ENCODE measurements at places on chromosomes 6 and 20.

DNA sequence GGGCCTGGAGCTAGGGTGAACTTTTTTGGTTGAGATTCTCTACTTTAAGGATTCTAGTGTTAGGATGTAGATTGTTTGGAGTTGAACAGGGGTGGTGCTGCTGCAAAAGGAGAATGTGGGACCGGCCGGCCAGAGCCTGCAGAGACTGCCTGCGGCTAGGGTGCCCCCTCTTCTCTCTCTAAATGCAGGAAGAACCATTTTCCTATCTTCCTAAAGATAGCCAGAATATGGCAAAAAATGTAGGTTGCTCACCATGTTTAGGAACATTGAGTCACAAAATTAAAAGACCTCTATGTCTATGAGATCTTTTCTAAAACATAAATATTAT, 39.5 kb downstream of the BICRAL start:
- DNase-seq: no peak

DNA sequence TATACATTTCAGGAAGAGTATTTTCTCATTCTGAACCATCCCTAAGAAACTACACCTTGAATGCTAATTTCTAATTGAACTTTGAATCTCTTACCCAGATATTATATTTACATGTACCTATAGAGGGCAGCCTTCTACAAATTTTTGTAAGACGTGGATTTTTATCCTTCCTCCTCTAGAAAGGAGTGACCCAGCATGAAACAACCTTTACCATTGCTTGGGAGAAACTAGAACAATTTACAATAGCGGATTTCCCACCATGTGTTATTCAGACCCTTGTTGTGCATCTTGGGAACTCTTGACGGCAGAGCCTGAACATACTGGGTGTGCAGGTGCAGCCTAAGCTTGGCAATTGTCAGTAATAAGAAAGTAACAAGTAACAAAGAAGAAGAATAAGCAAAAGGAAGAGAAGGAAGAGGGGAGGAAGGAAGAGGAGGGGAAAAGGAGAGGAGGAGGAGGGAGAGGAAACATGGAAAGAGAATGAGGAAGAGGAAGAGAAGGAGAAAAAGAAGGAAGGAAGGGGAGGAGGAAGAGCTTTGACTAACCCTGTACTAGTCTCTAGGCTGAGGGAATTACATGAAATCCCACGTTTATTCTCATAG, 10.8 kb upstream of the TAAR1 start:
- no peak for DNase-seq

DNA sequence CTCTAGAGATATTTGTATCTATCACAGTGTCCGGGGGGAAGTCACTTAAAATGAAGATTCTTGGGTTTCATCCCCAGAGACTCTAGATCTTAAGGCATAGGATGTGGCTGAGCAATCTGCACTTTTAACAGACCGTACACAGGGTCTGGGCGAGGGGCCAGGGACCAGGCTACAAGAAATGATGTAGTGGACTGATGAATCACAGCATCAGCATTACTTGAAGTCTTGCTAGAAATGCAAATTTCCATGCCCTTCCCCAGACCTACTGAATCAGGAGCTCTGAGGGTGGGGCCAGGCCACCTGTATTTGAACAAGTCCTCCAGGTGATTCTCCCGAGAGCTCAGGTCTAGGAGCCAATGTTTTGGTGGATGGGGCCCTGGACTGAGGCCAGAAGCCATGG, 168.4 kb downstream of the DOK5 start:
- no peak for DNase-seq

DNA sequence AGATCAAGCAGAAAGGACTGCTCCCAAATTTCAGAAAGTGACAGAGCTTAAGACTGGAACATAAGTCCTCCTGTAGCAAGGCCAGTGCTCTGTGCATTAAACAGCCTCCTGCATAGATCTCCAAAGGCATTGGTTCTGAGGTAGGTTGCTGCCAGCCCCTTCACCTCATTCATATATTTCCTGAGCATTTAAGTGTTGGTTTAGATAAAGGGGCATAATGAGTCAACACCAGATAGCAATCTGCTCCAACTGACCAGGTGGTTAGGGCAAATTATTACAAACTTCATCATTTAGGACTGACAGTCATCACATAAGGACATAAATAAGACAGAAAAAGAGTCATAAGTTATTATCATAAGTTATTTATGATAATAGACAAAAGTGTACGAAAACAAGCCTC, 10.7 kb downstream of the PTPRK start:
- no peak for DNase-seq

DNA sequence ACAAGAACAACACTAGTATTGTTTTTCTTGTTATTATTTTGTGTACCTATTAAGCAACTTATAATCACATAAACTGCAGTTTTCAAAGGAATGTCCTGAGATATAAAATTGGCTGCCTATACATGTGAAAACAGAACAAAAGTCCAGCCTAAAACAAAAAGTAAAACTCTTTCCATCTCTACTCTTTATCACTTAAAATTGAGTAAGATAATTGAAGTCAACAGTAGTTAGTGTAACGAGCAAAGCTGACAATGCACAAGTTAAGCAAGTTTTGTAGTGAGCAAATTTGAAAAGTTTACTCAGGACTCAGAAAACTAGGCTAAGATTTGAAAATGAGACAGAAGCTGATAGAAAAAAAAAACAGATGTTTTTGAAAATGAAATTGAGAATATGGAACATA, 941.4 kb upstream of the MAN1A1 start:
- no peak for DNase-seq

DNA sequence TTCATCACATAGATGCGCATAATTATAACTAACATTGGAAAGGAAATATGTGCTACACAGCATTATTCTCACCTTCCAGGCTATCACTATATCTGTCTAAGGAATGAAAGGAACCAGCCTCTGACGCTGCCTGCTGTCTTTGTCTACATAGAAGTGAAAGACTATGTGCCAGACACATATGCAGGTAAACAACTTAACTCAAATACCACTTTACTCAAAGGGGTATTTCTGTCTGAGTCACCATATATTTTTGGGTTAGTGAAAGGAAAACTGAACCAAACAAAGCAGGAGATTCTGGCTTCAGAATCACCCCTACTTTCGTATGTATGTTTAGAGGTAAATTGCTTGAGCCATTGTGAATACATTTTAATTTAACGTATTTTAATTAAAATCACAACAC, 328.6 kb upstream of the PLCB4 start:
- DNase-seq: no peak

DNA sequence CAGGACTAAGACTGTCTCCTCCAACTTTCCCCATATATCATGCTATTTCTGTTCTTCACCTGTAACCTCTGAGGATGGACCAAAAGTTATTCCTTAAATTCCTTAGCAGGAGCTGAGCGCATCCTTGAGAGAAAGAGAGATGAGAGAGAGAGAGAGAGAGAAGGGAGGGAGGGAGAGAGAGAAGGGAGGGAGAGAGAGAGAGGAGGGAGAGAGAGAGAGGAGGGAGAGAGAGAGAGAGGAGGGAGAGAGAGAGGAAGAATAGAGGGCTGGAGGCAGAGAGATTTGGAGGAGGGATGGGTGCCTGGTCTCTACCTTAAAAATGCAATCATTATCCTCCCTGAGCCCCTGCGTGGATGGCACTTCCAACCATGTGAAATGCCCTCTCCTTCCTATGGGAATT, 73.6 kb downstream of the BMP2 start:
- no peak for DNase-seq

DNA sequence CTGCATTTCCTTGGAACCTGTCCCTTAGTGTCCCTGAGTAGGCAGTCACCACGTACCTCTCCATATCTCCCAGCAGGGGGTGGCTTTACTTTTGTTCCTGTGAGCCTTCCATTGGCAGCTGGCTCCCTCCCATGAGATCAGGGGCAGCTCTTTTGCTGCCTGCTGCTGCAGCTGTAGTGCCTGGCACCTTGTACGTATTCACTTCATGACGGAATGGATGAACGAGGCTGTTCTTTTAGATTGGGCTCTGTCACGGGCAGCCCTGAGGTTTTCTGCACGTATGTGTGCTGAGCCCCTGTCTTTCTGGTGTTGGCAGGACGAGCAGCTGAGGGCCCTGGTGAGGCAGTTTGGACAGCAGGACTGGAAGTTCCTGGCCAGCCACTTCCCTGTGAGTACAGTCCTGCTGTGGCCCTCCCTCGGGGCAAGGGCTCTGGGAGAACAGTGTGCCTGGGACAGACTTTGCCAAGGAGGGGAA, 14.6 kb downstream of the MYBL2 start:
- DNase-seq: peak; percentile 14

DNA sequence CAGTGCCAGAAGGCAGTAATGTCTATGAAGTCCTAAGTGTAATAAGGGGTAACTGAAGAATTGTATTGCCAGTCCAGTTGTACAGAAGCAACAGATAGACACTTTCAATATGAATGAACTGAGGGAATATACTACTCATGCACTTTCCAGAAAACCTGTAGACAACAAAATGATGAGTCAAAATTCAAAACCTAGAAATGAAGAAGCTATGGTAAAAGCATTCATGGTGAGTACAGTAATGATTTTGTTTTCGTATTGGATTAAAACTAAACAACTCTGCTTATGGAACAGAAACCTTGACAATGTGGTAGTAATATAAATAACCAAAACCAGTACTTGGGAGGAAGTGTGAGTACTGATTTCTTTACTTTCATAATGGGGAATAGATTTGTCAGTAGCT, 35.0 kb downstream of the ARMC2 start:
- DNase-seq: no peak

DNA sequence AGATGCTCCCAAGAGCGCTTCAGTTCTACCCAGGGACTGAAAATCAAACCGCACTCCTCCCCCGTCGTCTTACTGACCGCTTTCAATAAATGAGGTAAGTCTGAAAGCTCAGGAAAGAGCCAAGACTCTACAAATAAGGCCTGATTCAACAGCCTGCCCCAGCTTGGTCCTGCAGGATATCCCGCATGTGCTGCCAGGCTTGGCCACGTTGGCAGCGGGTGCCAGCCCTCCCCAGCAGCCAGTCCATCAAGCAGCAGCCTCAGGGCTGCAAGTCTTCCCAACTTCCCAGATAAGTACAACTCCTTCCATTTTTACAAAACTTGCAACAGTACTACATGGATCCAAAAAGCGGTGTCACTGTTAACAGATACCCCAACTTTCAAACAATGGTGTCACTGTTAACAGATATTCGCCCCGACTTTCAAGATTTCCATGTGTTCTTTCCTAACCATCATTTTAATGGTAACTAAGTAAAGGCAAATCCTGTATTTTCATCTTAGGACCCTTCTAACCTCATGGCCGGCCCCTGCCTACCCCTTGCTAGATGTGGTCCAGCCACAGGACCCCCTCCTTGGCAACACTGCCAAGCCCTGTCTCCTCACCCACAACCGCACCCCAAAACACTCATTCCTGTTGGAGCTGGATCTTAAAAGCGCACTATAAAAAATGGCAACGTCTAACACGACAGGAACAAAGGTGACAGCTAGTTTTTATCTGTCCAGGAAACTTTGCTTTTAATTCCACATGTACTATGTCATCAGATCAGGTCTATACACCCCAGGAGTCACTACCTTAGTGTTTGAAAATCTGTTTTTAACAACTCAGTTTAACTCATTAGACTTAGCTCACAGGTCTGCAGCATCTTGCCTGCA, 28.0 kb downstream of the DIDO1 start:
- DNase-seq: no peak

GRCh38 chr6:16296061-16296670, 57.8 kb downstream of the GMPR start:
- no peak for DNase-seq

GRCh38 chr6:160141001-160141726, 19.5 kb downstream of the SLC22A1 start:
- DNase-seq: no peak

- DNase-seq: peak; percentile 35
These were observed 314.0 kb upstream of the RSPO3 start for GRCh38 chr6:126804332-126805064.

DNA sequence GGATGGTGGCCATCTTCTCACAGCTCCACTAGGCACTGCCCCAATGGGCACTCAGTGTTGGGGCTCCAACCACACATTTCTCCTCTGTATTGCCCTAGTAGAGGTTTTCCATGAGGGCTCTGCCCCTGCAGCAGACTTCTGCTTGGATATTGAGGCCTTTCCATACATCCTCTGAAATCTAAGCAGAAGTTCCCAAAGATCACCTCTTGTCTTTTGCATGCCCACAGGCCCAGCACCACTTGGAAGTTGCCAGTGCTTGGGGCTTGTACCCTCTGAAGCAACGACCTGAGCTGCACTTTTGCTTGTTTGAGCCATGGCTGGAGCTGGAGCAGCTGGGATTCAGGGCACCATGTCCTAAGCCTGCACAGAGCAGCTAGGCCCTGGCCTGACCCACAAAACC, 189.1 kb upstream of the EYS start:
- DNase-seq: no peak

DNA sequence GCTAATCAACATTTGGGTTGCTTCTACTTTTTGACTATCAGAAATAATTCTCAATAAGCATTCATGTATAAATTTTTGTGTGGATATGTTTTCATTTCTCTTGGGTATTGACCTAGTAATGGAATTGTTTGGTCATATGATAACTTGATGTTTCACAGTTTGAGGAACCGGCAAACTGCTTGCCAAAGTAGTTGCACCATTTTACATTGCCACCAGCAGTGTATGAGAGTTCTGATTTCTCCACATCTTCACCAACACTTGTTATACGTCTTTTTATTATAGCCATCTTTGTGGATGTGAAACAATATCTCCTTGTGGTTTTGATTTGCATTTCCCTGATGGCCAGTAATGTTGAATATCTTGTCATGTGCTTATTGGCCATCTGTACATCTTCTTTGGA, 42.6 kb upstream of the TGM2 start:
- no peak for DNase-seq

- no peak for DNase-seq
These were observed 303 bp downstream of the MBOAT1 start for GRCh38 chr6:20211941-20212391.

DNA sequence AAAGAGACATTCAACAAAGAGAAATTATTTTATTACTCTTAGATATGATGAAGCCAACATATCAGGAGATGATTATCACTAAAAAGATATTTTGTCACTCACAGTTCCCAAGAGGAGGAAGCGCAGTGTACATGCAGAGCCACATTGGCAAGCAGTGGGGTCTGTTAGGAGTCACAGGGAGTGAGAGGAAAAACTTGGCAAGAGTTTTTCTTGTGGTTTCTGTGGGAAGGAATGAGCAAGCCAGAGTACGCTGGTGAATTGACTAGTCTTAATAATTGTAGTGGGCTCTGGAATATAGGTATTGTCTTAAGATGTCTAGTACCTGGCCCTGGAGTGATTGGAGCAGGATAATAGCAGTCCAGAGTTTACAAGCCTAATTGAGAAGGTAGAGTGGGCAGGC, 1095.2 kb downstream of the GRIK2 start:
- no peak for DNase-seq

DNA sequence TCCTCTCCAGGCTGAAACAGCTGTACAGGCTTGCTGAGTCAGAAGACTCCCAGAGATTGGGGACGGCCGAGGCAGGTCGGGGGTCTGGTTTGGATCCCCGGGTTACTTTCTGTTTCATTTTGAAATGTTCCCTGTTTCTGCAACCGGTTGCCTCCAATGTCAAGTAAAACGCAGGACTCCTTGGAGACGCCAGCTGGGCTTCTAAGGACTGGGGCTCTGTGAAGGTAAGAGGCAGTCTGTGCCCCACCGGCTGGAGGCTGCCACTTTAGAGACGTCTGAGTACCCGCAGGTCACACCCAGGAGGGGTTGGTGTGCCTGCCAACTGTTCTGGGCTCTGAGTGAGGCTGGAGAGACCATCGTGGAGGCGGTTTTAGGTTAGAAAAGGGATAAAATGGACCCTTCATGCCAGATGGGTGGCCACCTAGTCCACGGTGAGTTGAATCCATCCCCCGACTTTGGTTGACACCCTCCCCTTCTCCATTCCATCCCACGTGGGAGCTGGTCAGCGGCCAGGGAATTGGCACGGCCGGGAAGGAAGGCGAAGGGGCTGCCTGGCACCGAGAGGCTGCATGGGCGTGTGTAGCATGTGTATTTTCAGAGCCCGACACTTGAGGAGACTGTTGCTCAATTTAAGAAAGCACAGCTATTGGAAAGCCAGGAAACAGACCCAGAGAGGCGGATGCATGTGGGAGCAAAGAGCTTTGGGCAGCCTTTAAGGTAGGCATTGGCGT, 240.9 kb downstream of the PHACTR1 start:
- peak; percentile 47 for DNase-seq

Measured in kidney (tissue), 22 donors.